Activated naive CD8-positive, alpha-beta T cell treated with anti-CD3 and anti-CD28 coated beads, Interleukin-2, amount 50 U/mL, for 24 hours (primary cell): ENCODE measurements at places on chromosomes 7 and 10.

DNA sequence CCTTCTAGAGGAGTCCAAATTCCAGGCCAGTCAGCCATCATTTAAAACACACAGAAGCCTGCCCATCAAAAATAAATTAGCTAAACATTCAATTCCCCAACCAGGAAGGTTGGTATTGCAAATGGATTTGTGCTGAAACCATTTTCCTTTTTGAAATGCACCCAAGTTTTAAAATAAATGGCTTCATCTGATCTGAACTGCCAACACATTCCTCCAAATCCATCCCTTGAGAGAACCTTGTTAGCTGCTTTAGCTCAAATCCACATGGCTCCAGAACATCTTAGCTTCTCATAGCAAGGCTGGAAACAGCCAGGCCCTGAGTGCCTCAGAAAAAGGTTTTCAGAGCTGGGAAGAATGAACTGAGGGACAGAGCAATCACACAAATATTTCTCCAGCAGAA lies 306.3 kb downstream of the FZD1 start:
- no peak for DNase-seq

DNA sequence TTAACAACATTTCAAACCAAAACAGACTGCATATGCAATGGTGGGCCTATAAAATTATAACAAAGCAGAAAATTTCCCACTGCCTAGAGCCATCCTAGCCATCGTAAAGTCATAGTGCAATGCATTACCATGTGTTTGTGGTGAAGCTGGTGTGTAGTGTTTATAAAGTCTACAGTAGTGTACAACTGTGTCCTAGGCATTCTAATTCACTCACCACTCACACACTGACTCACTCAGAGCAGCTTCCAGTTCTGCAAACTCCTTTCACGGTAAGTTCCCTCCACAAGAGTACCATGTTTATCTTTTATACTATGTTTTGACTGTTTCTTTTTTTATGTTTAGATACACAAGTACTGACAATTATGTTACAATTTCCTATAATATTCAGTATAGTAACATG lies 1104.1 kb upstream of the PHF14 start:
- DNase-seq = no peak

- no peak for DNase-seq
Measured at GRCh38 chr10:86813101-86813500, 56.7 kb downstream of the BMPR1A start.

GRCh38 chr7:31368620-31369019 lies 28.1 kb upstream of the NEUROD6 start:
- no peak for DNase-seq

GRCh38 chr10:3814838-3815220 lies 29.8 kb upstream of the KLF6 start:
- no peak for DNase-seq

GRCh38 chr10:90530521-90530920 lies 327.3 kb downstream of the HTR7 start:
- DNase-seq = no peak

GRCh38 chr7:99340659-99341058 lies 15.0 kb downstream of the ARPC1A start:
- no peak for DNase-seq

DNA sequence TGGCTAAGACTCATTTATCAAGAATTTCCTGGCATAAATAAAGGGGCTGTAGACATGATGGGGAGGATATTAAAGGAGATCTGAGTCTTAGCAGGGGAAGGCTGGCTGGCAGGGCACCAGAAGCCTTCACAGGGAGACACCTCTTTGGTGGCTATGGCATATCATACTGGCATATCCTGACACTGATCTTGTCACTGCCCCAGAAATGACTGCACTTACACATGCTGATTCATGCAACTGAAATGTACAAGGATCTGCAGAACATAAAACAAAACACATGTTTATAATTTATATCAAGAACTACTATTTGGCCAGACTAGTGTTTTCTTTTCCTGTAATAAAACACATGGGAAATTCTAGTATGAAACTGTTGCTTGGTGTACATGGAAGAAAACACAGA lies 5.5 kb upstream of the LIPN start:
- DNase-seq = no peak

- DNase-seq = no peak
Measured at GRCh38 chr7:137948083-137948844, 53.6 kb downstream of the CREB3L2 start.
